ENCODE measurements at places on chromosomes 1 and 21.

GRCh38 chr1:10870493-10871096, 74.1 kb upstream of the CASZ1 start:
- DNase-seq: no peak

DNA sequence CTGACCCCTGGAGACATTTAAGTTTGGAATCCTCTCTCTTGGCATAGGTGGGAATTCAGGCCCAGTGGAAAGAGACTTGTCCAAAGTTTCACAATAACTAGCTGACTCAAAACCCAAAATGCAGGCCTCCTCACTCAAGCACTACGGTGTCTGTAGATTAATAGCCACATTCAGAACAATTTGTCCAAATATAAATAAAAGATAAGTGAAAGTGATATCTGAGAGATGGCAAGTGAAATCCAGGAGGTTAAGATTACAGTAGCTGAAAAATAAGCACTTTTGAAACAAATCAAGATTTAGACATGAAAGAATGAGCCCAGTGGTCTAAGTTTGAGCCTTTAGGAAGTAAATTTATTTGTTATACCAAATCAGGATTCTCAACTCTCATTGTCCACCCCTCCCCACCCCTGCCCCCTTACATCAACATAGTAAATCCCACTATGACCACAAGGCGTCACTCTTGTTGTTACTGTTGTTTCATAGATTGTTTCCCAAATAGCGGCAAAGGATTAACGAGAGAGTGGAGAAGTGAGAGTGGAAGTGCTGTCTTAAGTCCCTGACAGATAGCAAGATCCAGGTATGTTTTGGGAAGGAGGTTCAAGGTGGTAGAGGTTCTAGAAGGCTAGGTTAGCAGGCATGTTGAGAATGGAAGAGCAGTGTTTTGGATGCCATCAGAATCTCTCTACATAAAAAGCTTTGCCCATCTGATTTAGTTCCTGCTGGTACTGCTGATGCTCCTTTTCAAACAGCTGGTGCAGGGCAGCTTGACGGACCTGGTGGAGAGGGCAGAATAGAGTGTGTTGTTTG, 7.1 kb upstream of the TPM3 start:
- DNase-seq: peak; percentile 30

DNA sequence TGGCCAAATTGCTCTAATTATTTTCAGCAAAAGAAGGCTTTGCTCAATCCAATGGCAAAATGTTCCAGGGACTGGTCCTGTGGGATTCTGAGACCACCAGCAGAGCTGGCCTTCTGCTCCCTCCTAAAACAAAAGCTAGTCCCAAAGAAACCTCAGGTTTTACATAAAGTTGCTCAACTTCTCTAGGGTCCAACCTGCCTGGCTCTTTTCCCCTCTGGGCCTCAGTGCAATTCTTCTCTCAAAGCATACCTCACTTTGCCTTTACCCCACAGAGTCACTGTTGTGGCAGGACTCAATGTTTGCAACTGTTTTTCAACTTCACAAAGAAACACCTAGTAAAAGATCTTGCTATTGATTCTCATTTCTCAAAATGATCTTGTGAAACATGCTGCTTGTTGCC, 39.8 kb downstream of the TBX15 start:
- no peak for DNase-seq

GRCh38 chr1:42328047-42328625, 6.9 kb downstream of the FOXJ3 start:
- no peak for DNase-seq

- no peak for DNase-seq
Measured at GRCh38 chr1:159170639-159171038, 776 bp upstream of the CADM3 start.

DNA sequence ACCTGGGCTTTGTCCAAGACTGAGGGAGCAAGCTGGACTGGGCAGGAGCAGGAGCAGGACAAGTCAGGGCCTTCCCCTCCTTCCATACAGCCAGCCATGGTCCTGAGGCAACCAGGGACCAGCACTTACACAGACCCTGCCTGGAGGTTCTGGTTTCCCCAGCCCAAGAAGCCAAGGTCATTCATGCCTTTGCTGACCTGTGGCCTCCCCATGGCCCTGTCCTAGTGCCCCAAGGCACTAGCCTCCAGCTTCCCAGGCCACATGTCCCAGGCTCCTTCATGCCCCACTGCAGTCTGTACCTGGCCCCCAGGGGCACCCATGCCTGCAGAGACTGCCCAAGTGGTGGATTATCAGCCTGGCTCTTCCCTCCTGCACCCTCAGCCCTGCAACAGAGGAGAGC, 243.9 kb downstream of the TOMM20 start:
- DNase-seq: no peak

DNA sequence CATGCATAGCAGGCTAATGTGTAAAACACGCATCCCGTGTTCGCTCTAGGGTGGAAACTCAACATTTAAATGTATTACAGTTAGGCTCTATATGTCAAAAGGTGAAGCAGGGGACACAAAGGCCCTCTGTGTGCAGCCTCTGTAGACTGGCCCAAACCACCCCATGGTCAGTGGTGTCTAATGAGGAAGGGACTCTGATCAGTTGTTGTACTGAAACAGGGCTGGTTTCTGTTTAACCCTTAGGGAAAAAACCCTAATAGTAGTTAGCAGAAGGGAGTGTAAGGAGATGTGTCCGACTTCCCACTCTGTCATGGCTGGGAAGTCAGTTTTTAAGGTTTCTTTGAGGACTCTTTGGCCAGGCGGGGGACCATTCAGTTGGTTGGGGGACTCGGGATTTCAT, 21.5 kb upstream of the CD2 start:
- no peak for DNase-seq

DNA sequence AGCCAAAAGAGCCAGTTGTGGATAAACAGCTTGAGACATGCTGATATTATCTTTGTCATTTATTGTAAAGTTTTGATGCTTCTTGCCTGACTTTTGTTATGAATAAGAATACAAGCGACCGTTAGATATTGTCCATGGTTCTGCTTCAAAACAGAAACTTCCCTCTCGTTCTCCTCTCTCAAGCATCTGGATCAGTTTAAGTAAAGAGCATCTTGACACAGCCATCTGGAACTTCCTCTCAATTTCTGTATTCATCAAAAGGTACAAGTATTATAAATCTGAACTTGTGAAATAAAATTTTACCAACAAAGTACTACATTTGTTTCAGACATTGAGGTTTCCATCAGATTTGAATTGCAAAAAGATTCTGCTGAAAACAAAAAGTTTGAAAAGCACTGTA, 36.4 kb upstream of the CLDN14 start:
- DNase-seq: no peak

GRCh38 chr1:231613419-231614349, 12.9 kb upstream of the DISC1 start:
- DNase-seq: no peak

DNA sequence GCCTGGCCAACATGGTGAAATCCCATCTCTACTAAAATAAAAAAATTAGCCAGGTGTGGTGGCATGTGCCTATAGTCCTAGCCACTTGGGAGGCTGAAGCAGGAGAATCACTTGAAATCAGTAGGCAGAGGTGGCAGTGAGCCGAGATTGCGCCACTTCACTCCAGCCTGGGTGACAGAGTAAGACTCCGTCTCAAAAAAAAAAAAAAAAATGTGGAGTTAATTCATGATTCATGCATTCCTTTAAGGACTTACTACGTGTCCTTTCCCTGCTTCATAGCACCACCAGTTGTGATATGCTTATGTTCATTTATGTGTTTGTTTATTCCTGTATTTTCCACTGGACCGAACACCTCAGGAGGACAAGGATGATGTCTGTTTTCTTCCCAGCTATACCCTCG, 12.7 kb upstream of the PRELP start:
- DNase-seq: no peak

Data from T47D (cell line).